Globus pallidus (tissue), 1 donor: ENCODE measurements at places on chromosomes 6 and 20.

DNA sequence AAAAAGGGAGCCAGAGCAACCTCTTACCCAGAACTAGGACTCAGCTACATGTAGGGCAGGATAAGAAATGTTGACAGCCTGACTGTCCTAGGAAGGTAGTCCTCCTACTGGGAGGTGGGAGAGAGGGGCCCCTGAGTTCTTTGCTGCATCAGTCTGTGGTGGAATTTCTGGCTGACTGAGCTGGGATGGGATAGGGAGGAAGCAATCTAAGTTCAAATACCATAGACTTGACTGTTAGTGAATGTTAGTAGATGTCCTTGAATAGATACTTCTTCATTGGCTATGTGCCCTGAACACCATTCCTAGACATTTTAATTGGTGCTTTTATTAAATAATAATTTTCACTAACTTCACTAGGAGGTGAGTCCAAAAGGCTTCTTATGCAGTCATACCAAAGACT is 1343.6 kb upstream of the CITED2 start:
- no peak for DNase-seq

- no peak for DNase-seq
These were observed 40.3 kb downstream of the ERMARD start for GRCh38 chr6:169791721-169792131.

GRCh38 chr6:87705070-87705691 is 3.1 kb upstream of the AKIRIN2 start:
- DNase-seq = no peak

DNA sequence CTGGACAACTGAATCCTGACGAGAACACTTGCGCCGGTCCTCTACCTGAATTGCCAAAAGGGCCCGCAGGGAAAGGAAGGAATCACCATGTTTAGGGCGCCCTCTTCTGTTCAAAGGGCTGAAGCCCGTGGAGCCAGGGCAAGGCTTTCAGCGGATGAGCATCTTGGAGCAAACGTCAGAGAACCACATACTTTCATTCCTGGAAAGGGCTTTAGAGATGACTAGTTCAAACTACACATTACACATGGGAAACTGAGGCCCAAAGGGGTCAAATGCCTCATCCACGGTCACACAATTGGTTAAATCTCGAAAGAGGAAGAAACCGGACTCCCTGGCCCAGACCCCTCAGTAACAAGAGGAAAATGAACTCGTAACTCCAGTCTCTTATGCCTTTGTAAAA is 11.5 kb upstream of the ZNF133 start:
- DNase-seq = peak; percentile 70

GRCh38 chr6:21204951-21205350 is 388.6 kb upstream of the SOX4 start:
- no peak for DNase-seq

DNA sequence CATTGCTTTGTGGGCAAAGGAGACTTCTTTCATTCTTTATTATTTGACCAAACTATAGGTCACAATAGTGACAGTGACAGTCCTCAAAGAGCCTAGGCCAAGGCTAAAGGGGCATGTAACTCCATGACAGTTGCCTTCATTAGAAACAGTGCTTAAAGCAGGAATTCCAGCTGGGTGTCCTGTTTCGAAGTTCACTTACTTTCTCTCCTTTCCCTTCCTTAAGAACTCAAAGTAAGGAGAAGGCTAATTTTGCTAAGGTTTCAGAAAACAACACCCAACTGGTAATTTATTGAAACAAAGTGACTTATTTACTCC is 48.1 kb upstream of the HEY2 start:
- no peak for DNase-seq

DNA sequence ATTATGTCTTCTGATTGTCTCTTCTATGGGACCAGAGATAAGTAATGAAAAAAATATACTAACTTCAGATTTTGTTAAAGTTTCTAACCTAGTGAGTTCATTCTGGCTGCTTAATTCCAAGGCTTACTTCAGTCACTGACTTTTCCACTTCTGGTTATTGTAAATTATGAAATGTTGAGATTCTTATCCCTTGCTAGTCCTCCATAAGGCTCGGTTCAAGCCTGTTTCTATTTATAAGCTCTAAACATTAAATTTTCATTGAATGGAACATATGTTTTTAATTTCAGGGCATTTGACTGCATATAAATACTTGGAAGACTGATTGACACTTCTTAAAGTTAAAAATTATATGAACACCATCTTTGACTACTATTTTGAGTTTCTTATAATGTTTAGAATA is 23.6 kb upstream of the NKAIN2 start:
- no peak for DNase-seq

GRCh38 chr20:35344354-35344837 is 52.2 kb upstream of the FAM83C start:
- DNase-seq = no peak
